ENCODE measurements at places on chromosomes 7 and 10.

GRCh38 chr10:71031026-71031425, 142.7 kb upstream of the PCBD1 start:
- DNase-seq, result no peak

GRCh38 chr7:15279640-15280039, 282.2 kb downstream of the AGMO start:
- no peak for DNase-seq

- no peak for DNase-seq
Measured at GRCh38 chr7:117674617-117675016, 194.8 kb downstream of the CFTR start.

GRCh38 chr7:20307119-20307518, 23.6 kb upstream of the ITGB8 start:
- no peak for DNase-seq

GRCh38 chr7:140581411-140581810, 59.2 kb downstream of the DENND2A start:
- no peak for DNase-seq

- no peak for DNase-seq
Measured at GRCh38 chr10:5932345-5932744, 42.3 kb downstream of the FBH1 start.

- DNase-seq, result peak; percentile 14
Measured at GRCh38 chr7:45599851-45600706, 25.9 kb downstream of the ADCY1 start.

DNA sequence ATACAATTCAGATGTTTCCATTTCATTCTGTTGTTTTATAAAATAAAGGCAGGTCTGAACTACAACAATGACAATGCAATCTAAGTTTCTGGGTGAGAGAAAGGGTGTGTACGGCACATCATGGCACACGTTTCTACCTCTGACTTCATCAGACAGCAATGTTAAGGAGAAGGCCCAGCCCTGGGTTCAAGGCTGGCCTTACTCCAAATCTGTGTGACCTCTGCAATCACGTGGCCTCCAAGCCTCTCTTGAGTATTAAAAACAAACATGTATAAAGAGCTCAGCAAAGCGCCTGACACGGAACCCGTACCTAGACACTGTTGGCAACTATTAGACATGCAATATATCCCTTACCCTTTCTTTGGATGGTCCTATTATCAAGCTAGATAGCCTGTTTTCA, 114.1 kb downstream of the LARP4B start:
- no peak for DNase-seq

DNA sequence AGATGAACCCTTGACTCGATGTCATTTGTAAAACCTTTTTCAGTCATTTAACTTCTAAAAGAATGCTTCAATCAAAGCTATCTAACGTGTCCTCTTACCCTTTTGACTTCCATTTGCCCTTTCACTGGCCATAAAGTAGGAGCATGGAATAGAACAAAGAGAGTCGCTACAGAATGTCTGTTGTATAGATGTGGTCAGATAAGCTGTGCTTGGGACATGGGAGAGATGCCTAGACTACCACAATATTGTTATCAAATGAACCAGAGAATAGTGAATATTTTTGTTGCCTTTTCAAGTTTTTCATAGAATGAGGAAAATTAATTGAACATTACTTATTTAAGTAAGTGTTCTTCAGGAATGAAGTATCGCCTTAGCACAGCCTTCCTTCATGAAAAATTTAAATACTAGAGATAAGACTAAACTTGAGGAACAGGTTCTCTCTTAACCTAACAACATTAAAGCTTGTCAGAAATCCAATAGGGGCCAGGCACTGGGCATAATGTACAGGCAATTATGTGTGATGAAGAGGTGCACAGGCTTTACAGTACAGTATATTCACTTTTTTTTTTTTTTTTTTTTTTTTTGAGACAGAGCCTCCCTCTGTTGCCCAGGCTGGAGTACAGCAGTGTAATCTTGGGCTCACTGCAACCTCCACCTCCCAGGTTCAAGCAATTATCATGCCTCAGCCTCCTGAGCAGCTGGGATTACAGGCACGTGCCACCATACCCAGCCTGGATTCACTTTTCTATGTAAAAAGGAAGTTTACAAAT, 7.5 kb upstream of the KMT2E start:
- DNase-seq, result no peak

- DNase-seq, result no peak
Measured at GRCh38 chr10:95214793-95215192, 20.8 kb downstream of the ACSM6 start.

- DNase-seq, result no peak
Measured at GRCh38 chr7:94375691-94376090, 19.0 kb upstream of the COL1A2 start.

DNA sequence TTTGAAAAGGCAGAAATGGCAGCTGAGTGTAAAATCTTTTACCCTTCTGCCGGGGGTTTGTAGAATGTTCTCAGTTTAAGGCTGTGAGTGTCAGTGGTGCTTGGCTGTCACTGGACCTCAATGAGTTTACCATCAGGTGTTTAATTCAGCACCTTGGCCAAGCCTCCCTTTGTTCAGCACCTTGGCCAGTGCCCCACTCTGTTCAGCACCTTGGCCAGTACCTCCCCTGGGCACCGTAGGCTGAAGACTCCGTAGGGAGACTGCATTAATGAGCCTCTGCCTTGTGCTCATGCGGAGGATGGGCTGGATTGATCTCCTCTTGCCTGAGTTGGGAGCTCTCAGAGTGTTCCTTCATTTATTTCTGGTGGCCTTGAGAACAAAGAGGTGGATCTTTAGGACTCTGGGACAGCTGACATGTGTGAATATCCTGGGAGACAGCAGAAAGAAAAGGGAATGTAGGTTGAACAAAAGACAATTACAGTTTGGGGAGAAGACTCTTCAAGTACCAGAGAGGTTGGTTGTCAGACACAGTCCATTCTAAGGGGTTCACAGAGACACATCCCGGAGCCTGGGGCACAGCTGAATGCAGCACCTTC, 1.6 kb downstream of the FAM24A start:
- DNase-seq, result peak; percentile 62

GRCh38 chr7:101602484-101603241, 26.4 kb downstream of the MYL10 start:
- DNase-seq, result peak; percentile 80

DNA sequence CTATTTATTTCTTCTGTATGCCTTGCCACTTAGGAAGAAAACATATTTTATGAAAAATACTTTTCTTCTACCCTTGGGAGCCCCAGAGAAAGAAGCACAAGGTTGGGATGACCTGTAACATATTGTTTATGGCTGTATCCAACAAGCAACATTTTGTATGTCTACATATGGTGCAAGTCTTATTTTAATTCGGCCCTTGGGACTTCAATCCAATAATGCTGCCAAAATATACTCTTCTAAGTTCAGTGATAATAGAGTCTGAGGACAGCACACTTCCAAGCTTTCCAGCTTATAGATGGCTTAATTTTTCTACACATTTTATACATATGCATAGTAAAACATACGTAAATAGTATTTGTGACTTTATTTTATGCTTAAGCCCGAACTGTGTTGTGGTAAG, 318.5 kb upstream of the SEMA3A start:
- no peak for DNase-seq

DNA sequence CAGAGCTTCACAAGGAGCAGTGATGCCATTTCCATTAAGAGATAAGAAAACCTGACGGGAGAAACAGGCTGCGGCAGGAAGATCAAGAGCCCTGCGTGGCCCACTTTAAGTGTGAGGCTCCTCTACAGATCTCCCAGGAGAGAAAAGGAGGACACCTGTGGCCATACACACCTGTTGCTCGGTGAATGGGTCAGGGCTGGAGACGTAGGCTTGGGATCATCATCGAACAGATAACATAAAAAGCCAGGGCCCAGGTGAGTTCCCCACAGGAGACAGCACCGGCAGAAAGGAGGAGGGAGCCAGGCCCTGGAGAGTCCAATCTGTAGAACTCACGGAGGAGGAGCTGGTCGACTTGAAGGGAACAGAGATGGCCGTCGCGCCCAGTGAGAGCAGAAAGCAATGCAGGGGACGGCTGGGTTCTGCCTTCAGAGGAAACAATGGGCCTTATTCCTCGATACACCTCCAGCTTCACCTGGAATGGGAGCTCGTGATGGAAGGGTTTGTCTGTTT, 556.8 kb downstream of the DNAJB6 start:
- DNase-seq, result no peak

- no peak for DNase-seq
Measured at GRCh38 chr7:27961255-27961654, 219.3 kb downstream of the JAZF1 start.

- no peak for DNase-seq
Measured at GRCh38 chr10:71459513-71459912, 62.8 kb downstream of the CDH23 start.

- no peak for DNase-seq
Measured at GRCh38 chr10:59073456-59074053, 102.9 kb upstream of the PHYHIPL start.

- DNase-seq, result no peak
Measured at GRCh38 chr7:70376561-70377031, 755.3 kb upstream of the GALNT17 start.

- no peak for DNase-seq
Measured at GRCh38 chr7:116798232-116798631, 64.2 kb upstream of the CAPZA2 start.

- no peak for DNase-seq
Measured at GRCh38 chr7:158519633-158520174, 67.9 kb downstream of the PTPRN2 start.

GRCh38 chr7:158373476-158374133, 214.0 kb downstream of the PTPRN2 start:
- no peak for DNase-seq

DNA sequence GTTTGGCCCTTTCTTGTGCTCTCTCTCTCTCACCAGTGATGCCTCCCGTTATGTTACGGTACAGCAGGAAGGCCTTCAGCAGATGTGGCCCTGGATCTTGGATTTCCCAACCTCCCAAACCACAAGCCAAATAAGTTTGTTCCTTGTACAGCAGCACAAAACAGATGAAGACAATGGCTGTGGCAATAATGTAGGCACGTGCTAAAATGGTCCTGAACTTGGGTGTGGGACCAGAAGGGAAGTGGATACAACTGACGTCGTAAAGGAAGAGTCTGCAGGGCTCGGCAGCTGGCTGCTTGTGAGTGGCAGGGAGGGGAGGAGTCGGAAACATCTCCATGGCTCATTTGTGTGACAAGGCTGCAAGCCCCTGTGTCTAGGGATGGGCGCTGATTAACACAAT, 26.8 kb downstream of the PROSER2 start:
- no peak for DNase-seq

Measured in stimulated activated CD4-positive, alpha-beta T cell treated with anti-CD3 and anti-CD28 coated beads, Interleukin-2, amount 100 ng/mL, for 24 hours (primary cell).